ENCODE measurements at places on chromosomes 2 and 18.

DNA sequence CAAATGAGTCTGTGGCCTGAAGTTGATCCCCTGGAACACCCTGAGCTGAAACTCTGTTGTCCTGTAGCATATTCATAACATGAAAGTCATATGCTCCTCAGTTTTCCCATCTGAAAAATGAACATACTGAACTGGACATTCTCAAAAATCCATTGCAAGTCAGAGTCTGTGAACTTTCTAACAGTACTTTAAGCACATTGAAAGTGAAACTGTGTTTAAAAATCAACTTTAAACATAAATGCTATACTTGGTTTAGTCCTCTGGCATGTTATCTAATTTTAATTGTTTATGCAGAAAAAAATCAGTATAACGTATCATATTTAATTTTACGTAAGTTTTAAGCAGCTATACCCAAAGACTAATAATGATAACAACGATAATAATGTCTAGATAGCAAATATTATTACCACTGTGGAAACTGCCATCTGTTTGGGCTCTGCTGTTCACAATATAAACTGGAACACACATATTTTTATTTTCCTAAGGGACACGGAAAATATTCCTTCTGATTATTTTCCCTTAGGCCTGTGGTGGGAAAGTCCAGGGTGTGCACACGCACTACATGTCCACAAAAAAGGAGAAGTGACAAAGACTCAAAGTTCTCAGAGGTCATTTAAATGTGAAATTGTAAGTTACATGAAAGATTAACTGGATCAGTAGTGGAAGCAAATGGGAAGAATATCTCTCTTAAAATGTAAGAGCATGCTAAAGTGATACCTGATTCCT is 56.1 kb upstream of the TTN start:
- DNase-seq: no peak

GRCh38 chr2:60366135-60366712 is 187.2 kb downstream of the BCL11A start:
- DNase-seq: no peak

GRCh38 chr18:35771172-35771571 is 189.6 kb downstream of the GALNT1 start:
- no peak for DNase-seq

- no peak for DNase-seq
Measured at GRCh38 chr2:68505603-68506159, 38.3 kb downstream of the APLF start.

- DNase-seq: no peak
Measured at GRCh38 chr2:28375236-28375635, 17.4 kb upstream of the FOSL2 start.

GRCh38 chr18:34965566-34965965 is 75.6 kb upstream of the MAPRE2 start:
- no peak for DNase-seq

DNA sequence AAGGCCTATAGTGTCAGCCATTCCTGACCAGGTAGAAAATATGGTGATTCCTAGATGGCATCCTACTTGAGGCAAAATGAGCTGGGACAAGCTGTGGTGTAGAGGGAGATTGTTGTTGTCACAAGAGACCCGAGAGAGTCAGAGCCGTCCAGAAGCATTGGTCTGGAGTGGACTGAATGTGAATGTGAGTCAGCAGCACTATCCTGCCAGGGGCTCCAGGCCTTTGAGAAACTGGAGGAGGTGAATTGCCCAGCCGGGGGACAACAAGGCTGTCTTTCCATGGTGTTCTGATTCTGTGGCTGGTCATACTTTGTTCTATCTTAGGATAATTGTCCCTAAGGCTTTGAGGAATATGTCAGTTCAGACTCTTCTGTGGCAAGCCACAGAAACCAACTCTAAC is 29.4 kb upstream of the EIF2AK3 start:
- no peak for DNase-seq

Measured in HCT116 (cell line).